ENCODE measurements at places on chromosomes 16 and 17. TPM values are rescaled to one million over a fixed set of nuclear protein-coding genes. Genes with fewer than 3 reads are reported as not detected.

DNA sequence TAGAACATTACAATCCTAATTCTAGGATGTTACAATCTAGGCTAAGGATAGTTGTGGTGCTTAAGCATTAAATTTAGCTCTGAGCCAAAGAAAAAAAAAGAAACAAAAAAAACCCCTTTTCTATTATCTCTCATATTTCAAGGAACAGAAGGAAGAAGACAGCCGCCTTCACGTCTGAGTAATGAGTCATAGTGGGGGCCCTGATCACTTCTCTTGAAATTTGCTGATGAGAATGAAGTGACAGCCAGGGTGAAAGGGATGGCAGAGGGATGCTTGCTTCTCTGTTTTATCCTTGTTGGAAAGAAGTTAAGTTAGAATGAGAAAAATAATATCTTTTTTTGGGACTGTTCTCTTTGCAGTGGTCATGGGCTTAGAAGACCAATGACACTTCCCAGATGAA lies 82.6 kb upstream of the MPHOSPH6 start:
- DNase-seq = no peak

DNA sequence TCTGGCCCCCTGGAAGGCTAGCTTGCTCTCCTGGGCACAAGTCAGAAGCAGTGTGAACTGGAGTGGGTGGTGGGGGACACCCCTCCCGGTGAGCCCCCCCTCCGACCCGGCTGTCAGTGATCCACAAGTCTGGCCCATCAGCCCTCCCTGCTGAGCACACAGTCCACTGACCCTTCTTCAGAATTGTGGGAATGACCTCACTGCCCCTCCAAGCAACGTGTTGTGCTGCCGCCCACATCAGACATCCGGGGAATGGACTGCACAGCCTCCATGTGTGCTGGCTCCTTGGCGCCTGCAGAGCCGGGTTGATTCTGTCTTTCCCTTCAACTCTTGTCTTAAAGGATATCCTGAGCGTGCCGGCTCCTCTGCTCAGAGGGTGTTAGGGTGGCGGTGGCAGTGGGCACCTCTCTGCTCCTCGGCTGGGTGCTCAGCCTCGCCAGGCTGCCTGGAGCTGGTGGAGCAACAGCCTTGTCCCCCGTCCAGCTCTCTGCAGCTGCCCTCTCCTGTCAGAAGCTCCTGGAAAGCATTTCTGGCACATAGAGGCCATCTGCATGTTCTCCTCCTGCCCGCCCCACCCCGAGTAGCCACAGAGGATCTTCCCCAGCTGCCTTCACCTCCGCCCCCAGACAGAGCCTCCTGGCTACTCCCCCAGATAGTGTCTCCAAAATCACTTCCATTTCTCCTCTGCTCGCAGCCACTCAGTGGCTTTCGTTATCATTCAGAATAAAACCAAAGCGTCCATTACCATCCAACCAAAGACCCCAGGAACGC lies 19.8 kb downstream of the NPTX1 start:
- no peak for DNase-seq

GRCh38 chr16:4386951-4387565 lies 15.4 kb downstream of the VASN start:
- no peak for DNase-seq

Gene LPO
- total RNA-seq = not detected

- no peak for DNase-seq
Observed at GRCh38 chr17:48543854-48544348, 1.0 kb downstream of the HOXB2 start.

- no peak for DNase-seq
Observed at GRCh38 chr16:24677388-24677787, 52.1 kb upstream of the TNRC6A start.

Gene KRT15
- not detected for total RNA-seq

DNA sequence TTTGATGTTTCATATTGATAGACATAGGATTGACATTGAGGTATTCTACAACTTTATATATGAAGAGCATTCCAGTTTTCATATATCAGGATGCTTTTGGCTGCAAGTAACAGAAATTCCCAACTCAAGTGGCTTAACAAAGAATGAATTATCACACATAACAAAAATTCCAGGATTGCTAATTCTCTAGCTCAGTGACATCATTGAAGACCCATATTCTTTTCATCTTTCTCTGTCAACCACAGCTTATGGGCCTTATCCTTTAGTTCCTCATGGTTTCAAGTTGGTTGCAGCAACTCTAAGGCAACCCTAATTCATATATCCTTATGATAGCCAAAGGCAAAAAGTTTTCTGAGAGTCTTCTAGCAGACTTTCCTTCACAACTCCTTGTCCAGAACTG lies 91.5 kb upstream of the HAS3 start:
- DNase-seq = no peak

DNA sequence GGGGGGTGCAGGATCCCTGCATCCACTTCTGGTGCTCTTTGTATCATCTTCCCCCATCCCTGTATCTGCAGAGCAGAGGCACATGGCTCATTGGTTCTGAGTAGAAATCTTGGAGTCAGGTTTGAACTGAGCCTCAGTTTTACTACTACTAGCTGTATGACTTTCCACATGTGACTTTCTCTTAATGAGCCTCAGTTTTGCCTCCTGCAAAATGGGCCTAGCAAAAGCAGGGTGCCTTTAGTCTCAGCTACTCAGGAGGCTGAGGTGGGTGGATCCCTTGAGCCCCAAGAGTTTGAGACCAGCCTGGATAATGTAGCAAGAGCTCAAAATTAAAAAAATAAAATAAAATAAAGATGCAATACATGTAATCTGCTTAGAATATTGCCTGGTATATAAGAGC lies 81.4 kb downstream of the SDR42E1 start:
- no peak for DNase-seq

DNA sequence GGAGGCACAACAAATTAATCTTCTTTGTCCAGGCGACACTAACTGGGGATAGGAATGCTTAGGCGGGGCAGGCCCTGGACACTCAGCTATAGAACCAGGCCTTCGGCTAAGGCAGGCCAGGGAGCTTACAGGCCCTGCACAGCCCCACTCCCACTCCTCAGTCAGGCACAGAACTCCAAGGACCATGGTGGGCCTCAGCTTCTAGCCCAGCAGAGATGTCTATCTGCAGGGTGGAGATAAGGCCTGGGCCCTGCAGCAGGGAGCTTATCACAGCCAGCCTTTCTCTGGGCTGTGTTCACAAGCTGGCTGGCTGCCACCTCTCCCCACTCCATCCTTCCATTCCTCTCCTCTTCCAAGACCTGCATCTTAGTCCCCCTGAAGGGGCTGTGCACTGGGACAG lies 68.1 kb downstream of the TMEM132E start:
- DNase-seq = no peak

DNA sequence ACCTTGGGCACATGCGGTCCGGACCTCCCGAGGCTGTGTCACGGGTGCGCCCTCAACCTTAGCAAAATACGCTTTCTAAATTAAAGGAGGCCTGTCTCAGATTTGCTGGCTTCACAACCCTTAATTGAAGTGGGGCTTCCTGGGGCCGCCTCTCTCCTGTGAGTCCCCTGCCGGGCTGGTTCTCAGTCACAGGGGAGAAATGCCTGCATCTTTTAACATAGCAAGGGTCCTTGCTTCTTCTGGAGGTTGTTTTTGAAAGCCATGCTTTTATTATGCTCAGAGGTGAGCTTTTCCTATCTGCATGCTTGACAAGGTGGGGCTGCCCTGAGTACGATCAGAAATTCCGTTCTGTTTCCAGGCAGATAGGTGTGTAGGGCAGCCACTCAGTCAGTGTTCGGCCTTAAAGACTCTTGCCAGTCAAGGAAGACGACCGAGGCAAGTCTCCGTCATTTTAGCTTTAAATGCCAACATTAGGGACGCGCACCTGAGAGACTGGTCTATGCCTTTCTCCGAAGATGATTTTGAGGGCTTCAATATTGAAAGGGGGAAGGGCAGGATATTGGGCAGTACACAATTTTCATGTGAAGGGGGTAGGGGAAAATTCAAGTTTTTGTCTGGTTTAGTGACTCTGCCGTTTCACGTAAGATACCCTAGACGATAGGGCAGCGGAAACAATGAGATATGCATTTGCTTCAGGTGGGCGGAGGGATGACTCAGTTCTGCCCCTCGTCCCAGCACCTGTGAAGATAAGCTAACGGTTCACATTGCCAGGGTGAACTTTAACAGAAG lies 5.5 kb upstream of the SLC7A5 start:
- DNase-seq = no peak

DNA sequence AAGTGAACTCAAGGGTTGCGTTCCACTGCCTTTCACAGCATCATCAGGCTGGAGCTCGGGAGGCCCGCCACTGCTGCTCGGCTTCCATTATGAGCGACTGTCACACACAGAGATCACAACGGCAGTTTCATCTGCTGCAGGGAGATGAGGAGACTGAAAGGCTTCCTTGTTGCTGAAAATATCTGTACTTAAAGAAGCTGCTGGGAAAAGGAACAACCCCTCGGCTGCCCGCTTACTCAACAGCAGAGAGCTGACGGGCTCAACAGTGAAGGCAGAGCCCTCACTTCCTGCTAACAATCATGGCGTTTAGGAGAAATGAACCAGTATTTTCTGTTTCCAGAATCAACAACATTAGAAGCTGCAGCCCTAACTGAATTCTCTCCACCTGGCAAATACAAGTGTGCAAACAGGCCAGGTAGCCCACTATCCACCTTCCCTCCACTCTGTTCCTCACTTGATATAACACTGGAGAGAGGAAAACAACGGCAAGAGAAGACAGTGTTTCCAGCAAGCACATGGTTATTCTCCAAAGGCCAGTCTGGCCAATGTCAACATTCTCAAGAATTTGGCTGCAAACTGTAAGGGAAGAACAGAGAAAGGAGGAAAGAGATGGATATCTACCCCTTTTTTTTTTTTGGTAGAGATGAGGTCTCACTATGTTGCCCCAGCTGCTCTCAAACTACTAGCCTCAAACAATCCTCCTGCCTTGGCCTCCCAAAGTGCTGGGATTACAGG lies 33.7 kb downstream of the MBTPS1 start:
- DNase-seq = no peak

Gene PSMC5
- 92.3 TPM for total RNA-seq

Gene ACSM2A
- total RNA-seq = not detected

- no peak for DNase-seq
Observed at GRCh38 chr17:8875436-8875835, 8.0 kb upstream of the PIK3R6 start.

DNA sequence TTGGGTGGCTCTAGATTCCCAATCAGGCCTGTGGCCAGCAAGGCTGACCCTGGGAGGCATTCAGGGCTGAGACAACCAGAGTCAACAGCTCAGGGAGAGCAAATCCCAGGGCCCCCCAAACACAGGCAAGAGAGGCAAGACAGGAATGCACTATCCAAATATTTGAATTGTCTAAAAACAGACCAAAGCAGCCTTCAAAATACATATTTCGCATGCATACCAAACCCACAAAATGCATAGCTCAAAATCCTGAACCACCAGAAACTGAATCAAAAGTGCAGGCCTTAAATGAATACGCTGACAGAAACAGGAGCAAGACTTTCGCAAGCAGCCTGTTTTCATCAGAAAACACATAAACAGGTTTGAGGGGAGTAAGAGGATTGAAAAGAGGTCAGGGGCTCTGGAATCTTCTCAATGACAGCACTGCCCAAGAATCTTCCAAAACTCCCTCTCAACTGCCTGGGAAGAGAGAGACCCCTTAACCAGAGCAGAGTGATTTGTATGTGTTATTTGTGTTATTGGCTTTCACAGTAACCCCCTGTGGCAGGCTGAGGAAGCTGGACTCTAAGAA lies 213.6 kb upstream of the CDH5 start:
- DNase-seq = no peak

GRCh38 chr17:42312285-42313130 lies 24.2 kb downstream of the STAT5A start:
- no peak for DNase-seq

Gene TPSAB1
- not detected for total RNA-seq

Gene PYCARD
- 2.9 TPM for total RNA-seq

Gene KRT9
- total RNA-seq = not detected

DNA sequence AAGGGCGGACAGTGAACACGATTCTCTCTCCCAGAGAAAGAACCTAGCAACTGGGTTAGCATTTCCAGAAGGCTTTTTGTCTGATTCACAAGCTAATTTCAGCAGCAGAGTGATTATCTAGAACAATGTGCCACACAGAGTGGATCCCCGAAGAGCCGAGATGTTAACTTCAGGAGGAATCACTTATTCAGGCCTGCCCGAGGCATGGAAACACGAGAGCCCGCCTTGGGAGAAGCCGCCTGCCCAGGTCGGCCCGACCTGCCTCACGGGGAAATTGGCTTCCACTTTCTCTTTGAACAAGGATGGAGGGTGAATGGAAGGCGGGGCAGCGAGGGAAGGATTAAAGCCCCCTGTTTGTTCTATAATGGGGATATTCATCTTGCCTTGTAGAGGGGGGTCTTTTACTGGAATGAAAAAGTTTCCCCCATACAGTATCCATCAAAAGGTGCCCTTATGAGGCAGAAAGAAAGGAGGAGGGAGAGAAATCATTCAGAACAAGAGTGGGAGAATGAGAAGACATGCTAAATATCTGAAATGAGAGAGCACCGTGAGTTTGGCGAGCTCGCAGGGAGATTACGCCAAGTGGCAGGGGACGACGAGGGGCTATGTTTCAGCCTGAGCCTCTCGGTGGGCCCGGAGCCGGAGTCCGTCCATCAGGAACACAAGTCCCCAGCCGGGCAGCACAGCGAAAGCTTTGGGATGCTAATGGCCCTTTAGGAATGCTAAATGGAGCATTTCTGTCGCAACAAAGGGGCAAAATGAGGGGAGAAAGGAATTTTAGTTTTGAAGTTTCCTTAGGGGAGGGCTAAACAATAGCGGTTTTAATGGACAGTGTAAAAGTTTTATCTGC lies 33.0 kb downstream of the NTN1 start:
- no peak for DNase-seq

DNA sequence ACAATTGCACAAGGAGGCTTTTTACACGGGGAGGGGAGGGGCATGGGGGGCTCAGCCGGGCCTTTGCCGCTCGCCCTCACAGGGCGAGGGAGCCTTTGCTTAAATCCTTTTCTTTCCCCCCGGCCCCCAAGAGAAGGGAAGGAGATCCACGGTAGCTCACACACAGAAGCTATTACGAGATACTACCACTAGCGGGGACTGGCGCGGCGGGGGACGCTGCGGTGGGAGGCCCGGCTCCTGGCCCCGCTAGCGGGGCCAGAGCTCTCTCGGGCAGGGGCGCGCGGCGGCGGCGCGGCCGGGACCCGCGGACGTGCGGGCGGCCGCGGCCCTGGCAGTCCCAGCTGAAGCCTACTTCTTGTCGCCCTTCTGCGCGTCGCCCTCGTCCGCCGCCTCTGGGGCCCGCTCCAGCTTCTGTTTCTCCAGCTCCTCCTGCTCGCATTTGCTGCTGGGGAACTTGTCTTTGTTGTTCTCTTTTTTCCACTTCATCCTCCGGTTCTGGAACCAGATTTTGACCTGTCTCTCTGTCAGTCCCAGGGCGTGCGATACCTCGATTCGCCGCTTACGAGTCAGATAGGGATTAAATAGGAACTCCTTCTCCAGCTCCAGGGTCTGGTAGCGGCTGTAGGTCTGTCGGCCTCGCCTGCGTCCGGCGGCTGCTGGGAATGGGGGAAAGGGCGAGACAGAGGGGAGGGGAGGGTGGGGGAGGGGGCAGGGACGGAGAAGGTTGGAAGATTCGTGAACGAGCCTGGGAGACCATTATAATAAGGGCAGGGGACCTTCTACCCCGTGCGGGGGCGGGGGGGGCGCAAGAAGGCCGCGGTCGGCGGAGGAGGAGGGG lies 2.0 kb downstream of the HOXB8 start:
- DNase-seq = no peak
